Cardiac muscle cell (in vitro differentiated cells and primary cell): ENCODE measurements at places on chromosomes 7 and 10.

DNA sequence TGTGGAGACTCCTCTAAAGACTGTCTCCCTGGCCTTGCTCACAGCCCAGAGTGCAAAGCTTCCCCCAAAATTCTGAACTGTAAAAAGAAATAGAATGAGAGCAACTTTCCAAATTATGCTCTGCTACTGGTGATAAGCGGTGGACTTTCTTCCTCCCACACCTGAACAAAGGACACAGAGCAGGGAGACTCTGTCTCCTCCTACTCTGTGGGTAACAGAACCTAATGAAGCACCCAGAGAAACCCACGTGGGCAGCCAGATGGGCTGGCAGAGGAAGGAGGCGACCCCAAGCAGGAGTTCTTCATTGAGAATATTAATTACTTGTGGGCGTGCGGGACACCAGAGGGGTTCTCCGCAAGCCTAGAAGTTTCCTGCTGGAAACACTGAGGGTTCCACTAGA is 139.5 kb downstream of the KMT2E start:
- no peak for DNase-seq

GRCh38 chr10:31924833-31925232 is 3.8 kb downstream of the ARHGAP12 start:
- no peak for DNase-seq

DNA sequence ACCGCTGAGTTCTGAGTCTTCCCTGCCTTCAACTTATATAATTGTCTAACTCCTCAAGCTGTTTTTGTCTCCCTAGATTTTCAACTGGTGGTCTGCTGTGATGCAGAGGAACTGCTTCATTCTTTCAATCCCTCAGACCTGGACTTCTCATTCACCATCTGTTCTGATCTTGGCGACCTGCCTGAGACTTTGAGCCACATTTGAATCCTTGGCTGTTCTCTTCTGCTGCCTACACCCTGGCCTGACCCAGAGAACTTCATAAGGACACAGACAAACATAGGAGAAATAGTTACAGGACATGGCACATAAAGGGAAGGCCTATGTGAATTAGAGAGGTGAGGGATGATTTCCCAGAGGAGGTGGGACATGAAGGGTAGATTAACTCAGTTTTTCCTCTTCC is 326.7 kb downstream of the PTEN start:
- DNase-seq: no peak

DNA sequence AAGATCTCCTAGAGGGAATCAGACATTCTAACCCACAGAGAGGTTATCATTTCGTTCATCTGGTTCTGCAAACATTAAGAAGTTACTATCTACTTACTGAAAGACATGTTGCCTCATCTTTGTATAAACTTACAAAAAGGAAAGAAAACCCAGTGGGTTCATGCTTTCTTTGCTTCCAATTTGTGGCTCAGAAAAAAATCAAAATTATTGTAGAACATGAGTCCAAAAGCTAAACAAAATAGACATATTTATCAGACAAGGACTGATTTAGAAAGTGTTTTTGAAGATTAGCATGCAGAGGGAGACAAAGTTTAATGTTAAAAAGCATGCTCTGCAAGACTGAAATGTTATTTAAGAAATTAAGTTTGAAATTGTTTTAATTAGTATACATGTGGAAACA is 123.1 kb downstream of the MBL2 start:
- DNase-seq: no peak

DNA sequence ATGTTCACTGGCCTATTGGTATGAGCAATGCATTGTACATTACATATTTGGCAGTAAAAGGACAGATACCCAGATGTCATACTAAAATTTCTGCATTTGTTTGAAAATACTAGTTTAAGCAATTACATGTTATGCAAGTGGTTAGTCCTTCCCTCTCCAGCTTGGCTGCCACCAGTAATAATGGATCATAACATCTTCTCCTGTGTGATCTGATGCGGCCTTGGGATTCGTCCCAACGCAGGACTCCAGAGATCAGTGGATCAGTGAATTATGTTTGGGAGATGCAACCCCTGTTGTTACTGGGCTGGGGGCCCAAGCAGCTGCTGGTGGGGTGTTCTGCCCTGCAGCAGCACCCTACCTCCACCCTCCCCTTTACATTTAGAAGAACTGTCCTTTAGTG is 11.2 kb upstream of the PDK4 start:
- no peak for DNase-seq

GRCh38 chr7:24129597-24129996 is 154.4 kb upstream of the NPY start:
- DNase-seq: no peak

GRCh38 chr10:117170244-117170643 is 27.0 kb upstream of the KCNK18 start:
- no peak for DNase-seq

- no peak for DNase-seq
Observed at GRCh38 chr7:136847858-136848257, 20.6 kb upstream of the CHRM2 start.

DNA sequence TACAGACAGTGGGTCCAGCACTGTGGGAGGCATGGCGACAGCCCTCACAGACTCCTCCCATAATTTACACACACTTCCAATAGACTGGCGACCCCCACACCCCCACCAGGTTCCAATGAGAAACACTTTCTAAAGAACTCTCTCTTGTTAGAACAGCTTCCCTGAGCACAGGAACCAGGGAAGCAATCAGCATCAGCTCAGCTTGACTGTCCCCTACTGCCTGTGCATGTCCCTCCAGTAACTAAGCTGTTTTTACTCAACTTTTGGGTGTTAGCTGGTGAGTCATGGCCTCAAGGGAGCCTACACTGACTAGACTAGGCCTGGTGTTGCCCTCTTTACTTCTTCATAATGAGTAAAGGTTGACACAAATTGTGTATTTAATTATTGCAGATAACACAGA is 32.6 kb upstream of the HERPUD2 start:
- peak; percentile 54 for DNase-seq

DNA sequence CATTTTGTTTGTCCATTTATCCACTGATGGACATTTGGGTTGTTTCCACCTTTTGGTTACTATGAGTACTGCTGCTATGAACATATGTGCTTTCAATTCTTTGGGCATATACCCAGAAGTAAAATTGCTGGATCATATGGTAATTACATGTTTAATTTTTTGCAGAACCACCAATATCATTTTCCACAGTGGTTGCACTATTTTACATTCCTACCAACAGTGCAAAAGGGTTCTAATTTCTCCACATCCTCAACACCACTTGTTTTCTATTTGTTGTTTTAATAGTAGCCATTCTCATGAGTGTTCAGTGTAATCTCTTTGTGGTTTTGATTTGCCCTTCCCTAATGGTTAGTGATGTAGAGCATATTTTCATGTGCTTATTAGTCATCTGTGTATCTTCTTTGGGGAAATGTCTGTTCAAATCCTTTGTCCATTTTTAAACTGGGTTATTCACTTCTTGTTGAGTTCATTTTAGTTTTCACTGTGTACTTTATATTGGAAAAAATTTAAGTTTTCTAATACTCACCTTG is 101.9 kb downstream of the HIBADH start:
- DNase-seq: peak; percentile 78

DNA sequence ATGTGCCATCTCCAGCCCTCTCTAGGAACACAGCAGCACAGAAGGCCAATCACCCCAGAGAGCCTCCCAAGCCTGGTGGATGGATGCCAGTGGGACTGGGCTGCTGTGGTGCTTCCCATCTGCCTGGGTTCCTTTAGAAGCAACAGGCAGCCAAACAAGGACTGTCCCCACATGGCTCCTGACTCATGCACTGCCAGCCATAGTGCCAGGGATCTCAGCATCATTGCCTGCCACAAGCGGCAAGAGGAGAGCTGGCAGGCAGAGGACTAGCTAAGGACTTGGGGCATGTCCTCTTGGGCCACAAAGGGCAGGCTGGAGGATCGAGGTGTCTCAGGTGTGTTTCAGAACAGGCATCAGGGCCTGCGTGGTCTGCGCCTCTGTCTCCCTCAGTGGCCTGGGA is 23.4 kb upstream of the FIGNL1 start:
- no peak for DNase-seq

GRCh38 chr7:142323706-142324105 is 65.8 kb upstream of the PRSS58 start:
- peak; percentile 8 for DNase-seq

GRCh38 chr10:3578159-3578558 is 206.8 kb downstream of the KLF6 start:
- DNase-seq: no peak

GRCh38 chr10:7196284-7196683 is 214.6 kb downstream of the SFMBT2 start:
- DNase-seq: no peak

GRCh38 chr10:49081547-49082275 is 33.6 kb downstream of the VSTM4 start:
- peak; percentile 48 for DNase-seq

- DNase-seq: no peak
Observed at GRCh38 chr7:42342381-42342780, 105.4 kb upstream of the GLI3 start.

DNA sequence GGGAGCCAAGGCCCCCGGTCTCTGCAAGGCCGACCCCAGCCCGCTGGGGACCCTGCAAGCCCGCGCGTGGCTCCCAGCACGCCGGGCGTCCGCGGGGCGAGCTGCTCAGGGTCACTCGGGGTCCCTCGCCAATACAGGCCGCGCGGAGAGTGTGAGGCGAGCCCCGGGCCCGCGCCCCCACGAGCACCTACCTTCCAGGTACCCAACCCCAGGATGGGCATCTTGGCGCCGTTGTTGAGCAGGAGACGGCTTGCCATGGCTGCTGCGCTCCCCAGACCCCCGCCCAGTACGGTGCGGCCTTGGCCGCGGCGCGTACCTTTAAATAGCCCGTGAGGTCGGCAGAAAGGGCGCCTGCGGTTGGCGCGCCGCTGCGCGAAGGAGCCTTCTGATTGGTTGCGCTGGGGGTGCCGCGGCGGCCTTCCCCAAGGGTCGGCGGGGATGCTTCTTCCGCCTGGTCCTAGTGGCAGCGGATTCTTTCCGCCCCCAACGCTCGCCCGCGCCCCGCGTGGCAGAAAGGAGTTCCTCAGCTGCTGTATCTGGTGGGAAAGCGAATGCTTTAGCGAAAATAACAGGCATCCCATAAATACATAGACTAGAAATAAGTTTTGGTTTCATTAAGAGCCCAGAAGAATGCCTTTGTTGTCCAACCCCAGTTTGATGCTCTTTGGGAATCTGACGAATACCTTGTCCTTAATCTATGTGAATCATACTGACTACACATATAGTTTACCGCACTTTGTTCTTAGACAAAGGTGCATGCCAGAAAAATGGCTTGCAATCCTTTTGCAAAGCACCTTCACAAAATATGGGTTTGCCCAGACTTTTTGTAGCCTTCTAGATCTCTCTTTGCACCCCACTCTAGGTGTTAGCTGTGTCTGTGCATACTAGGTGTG is at the start of gene AKR1B1:
Gene AKR1B1 (minus strand): TSS at position 295 of the 893 bp plus-strand sequence. CDS start 38 bp downstream, at position 257.
- peak; percentile 96 for DNase-seq

- DNase-seq: no peak
Observed at GRCh38 chr10:122362621-122363020, 11.9 kb upstream of the PLEKHA1 start.

- DNase-seq: peak; percentile 21
Observed at GRCh38 chr10:17199351-17199804, 2.1 kb downstream of the TRDMT1 start.

DNA sequence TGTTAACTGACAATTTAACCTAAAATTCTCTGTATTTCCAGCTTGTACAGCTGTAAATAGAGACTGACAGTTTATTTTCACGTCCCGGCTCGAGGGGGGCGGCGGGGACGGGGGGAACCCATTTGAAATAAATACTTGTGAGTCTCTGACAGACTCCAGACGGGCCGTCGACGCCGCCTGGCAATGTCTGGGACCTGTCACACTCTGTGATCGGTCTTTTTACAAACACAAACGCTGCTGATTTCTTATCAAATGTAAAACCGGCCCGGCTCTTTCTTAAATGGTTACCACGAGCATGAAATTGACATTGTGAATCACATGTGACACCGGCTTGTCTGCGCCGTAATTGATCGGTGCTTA is 57.0 kb downstream of the UNCX start:
- DNase-seq: peak; percentile 76

- DNase-seq: no peak
Observed at GRCh38 chr7:157719705-157720655, 383.2 kb downstream of the DNAJB6 start.

GRCh38 chr7:18771834-18772566 is 276.5 kb downstream of the HDAC9 start:
- DNase-seq: no peak

DNA sequence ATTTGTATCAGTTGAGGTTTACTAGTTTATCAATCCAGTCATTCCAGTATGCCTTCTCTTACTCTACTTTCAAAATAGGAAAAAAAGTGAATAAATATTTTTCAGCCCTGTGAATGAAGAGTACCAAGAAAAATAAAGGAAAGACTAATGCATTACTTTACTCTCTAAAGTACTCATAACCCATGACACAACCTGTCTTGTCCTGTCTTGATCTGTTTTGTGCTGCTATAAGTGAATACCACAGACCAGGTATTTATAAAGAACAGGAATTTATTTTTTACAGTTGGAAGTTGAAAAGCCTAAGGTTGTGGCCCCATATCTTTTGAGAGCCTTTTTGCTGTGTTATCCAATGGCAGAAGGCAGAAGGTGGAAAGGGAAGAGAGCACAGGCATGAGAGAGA is 194.6 kb upstream of the DKK1 start:
- no peak for DNase-seq

GRCh38 chr10:94307046-94307615 is 55.6 kb downstream of the NOC3L start:
- no peak for DNase-seq

DNA sequence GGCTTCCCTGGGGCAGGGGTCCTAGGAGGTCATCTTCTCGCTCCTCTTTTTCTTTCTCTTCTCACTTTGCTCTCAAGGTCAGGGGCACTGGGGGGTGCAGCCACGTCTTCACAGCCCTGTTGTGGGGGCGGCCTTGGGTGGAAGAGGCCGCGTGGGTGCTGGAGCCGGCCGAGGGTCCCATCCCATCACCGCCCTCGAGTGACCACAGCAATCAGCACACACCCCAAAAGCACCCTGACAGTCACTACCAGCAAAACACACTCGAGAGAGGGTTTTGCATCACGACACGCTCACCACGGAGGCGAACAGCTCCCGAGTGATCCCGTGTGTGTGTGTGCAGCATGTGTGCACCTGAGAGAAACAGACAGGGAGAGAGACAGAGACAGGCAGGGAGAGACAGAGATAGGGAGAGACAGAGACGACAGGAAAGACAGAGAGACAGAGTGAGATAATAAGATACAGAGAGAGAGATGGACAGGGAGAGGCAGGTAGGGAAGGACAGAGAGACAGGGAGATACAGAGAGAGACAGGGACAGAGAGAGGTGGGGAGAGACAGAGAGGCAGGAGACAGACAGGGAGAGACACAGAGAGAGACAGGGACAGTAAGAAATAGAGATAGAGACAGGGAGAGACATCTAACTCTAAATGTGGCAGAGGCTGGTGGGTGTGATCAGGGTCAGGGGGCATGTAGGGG is 100.9 kb downstream of the WDR37 start:
- no peak for DNase-seq

DNA sequence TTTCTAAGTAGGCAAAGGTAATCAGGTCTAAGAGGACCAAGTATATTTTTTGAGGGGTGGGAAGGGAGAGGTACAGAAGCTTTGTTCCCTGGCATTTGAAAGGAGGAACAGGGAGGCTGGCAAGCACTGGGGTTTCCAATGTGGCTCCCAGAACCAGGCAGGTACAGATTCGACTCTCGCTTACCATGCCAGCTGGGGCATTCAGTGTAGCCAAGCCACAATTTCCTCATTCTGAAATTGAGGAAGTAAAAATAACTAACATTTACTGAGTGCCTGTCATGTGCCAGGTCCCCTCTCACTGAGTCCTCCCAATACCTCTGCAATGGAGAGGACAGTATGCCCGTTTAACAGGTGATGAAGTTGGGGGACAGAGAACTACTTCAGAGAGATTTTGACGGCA is 45.9 kb upstream of the BET1 start:
- DNase-seq: no peak
